NCI-H187 (cell line): ENCODE measurements at places on chromosomes 7 and 10.

- no peak for DNase-seq
Measured at GRCh38 chr7:80279760-80280159, 145.1 kb downstream of the GNAI1 start.

DNA sequence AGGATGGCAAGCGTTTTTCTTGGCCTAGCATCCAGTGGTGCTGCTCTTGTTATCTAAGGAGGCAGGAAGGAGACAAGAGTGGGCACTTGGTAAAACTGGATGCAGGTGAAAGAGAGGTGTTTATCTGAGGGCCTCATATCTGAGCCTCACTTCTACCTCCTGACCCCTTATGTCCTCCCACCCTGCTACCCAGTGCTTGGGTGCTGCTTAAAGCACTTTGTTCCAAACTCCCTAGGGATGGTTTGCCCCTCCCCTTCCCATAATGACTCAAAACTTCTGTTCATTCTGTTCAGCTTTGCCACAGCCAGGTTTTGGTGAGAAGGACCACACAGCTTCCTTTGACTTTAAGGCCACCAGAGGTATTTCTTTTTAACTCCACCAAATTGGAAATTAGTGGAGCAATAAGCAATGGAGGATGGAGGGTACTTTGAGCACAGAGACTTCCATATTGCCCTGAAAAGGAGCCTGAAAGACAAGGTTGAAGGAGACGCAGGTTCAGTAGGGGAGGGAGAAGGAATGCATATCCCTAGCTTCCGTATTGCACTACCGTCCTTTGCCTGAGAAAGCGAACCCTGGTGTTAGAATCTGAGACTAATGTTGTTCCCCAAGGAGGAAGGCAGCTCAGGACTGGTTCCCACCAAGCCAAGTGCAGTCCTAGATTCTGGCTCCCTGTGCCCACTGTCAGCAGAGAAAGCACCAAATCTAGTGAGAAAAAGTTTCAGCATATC, 30.1 kb downstream of the ENTPD1 start:
- DNase-seq, result no peak

DNA sequence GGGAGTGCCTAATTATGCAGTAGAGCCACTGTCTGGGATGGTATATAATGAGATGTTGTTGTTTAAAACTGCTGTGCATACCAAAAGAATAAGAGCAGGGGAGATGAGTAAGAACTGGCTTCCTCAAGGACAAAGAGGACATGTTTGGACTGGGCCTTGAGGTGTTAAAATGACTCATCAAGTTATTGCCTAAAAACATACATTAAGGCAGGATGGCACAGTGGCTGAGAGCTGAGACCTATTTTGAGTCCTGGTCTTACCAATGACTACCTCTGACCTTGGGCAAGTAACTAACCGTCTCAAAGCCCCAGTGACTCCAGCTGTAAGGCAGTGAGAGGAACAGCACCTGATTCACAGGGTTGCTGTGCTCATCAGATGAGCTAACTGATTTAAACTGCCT, 71.1 kb downstream of the CFAP58 start:
- no peak for DNase-seq

DNA sequence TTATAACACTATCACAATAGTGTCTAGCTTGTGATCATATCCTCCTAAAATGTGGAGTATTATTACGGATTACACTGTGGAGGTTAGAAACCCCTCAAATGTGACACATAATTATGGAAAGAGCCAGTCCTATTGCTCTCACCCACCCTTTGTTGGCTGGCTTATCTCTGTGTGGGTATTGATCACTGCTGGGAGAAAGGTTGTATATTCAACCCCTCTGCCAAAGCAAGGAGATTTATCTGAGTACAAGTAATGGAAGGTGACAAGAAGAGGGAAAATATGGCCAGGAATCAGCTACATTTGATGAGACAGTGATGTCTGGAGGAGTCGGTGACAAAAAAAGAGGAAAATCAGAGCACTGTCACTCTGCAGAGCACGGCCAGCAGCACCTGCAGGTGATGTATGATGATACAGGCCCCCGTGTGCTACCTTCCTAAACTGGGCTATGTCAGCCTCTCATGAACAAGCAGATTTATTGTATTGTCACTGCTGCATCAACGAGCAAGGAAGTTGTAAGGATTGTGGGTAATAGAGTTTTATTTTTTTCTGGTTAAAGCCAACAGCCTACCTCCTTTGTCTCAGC, 235.3 kb downstream of the PHF14 start:
- no peak for DNase-seq

GRCh38 chr7:151487228-151487627, 32.5 kb downstream of the RHEB start:
- DNase-seq, result no peak

- DNase-seq, result no peak
Measured at GRCh38 chr7:77402818-77403217, 13.3 kb downstream of the GSAP start.
